ENCODE measurements at places on chromosomes 2 and 18.

DNA sequence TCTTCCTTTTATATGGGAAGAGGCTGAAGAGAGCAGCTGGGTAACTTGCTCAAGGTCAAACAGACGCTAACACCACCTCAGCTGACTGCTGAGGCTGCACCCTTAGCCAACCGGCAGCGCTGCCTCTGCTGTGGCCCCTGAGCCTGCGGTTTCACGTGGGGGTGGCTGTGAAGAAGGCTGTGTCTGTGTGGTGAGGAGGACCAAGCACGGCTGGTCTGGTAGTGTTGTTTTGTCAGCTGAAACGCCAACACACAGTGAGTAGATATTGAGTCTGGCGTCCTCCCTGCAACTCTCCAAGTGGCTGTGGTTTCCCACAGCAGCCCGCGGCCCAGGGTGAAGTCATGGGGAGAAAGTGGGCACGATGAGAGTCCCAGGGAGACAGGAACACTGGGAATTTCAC lies 69.6 kb downstream of the THNSL2 start:
- no peak for DNase-seq

DNA sequence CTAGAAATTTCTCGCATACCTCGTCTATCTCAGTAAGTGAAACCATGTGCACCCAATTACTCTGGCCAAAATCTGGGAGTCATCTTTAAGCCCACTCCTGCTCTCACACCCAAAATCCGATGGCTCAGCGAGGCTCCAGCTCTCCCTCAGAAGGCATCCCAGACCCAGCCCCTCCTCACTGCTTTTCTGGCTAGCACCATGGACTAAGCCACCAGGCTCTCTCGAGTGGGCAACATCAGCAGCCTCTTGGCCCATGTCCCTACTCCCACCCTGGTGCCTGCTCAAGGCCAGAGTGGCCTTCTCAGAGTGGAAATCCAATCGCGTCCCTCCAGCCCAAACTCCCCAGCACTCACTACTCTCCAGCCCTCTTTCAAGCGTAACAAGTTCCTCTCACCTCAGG lies 27.2 kb downstream of the TNS1 start:
- DNase-seq = peak; percentile 47

- DNase-seq = no peak
Measured at GRCh38 chr2:193505620-193506019, 1310.9 kb upstream of the TMEFF2 start.

DNA sequence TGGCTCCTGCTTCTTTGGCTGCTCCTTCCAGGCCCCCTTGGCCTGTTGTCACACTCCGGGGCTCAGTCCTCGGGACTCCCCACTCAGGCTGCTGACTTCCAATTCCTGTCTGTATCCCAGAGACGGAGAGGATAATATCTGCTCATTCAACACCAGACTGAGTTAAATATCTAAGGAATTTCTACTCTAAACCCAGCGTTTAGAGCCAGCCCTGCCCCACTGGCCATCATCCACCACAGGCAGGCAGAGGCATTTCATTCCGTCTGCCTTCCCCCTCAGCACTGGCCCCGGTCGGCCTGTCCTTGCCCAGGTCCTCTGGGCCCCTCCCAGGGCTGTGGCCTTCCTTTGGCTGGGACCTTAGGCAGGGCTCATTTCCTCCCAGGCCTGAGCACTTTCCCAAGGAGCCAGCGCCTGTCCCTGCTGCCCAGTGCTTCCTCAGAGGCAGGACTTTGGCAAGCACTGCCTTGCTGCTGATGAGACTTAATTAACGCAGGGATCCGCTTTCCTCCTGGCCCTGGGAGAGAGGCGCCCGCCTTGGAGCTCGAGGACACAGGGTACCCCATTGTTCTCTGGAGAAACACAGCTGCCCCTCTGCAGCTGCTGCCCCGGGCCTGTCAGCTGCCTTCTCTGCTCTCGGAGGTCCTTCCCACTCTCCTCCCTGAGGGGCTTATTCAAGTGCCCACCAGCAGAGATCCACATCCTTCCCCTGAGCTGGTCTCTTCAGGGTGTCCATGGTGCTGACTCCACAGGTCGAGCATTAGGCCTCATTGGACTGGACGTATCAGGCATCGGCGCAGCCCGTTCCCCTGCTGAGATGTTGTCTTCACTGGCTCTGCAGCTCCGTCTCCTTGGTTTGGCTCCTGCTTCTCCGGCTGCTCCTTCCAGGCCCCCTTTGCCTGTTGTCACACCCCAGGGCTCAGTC lies 42.8 kb downstream of the ATOH8 start:
- DNase-seq = no peak

- peak; percentile 25 for DNase-seq
Measured at GRCh38 chr2:206873423-206873822, 65.9 kb upstream of the CPO start.

All from fibroblast of the aortic adventitia (primary cell).